ENCODE measurements at places on chromosomes 12 and 14. TPM values are rescaled to one million over a fixed set of nuclear protein-coding genes. Genes with fewer than 3 reads are reported as not detected.

DNA sequence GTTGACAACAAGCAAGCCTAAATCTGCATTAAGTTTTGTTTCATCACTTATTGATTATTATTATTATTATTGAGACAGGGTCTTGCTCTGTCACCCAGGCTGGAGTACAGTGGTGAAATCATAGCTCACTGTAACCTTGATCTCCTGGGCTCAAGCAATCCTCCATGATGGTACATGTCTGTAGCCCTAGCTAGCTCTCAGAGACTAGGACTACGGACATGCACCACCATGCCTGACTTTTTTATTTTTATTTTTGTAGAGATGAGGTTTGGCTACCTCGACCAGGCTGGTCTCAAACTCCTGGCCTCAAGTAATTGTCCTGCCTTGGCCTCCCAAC is 35.7 kb upstream of the STK38L start:
- no peak for DNase-seq

The ARHGAP5 gene
- 77.8 TPM for total RNA-seq

GRCh38 chr14:67493092-67493717 is 4.7 kb upstream of the TMEM229B start:
- DNase-seq, result no peak

- DNase-seq, result no peak
These were observed 745.7 kb downstream of the DIO2 start for GRCh38 chr14:79465651-79466050.

DNA sequence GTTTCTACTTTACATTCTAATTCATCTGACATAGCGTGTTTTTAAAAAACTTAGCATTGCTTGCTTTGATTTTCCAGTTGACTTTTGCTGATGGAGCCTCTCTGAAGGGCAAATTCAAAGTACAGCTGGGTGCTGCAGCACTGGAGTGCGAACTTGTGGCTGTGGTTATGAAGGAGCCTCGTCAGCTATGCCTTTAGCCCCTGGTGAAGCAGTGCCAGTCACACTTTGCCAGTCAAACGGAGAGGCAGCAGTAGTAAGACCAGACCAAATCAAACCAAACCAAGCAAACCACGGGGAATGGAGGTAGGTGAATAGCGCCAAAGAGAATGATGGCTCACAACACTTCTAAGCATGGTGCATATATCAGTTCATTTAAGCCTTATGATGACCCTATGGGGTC is 15.1 kb upstream of the SLC38A2 start:
- DNase-seq, result no peak
